Activated CD4-positive, alpha-beta T cell treated with anti-CD3 and anti-CD28 coated beads for 36 hours (primary cell): ENCODE measurements at places on chromosomes 2 and 18. TPM values are rescaled to one million over a fixed set of nuclear protein-coding genes. Genes with fewer than 3 reads are reported as not detected.

DNA sequence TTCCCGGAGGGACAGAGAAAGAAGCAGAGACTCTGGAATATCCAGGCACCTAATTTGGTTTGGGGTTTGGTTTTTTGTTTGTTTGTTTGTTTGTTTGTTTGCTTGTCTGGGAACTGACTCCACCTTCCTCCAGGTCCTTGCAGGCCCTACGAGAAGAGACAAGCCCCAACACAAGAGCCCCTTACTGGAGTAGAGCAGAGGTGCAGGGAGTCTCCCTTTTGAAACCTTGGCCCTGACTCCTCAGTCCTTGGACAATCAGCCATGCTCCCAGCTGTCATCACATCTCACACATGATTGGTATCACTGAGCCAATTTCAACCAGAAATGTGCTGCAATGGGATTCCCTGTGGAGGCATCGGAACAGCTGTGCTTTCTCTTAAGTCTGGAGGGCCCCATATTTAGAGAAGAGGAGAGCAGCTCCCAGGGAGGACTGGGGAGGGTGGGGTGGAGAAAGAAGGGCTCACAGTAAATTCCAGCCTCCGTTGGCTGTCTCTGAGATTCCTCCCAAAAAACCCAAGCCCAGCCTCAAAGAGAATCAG, 279.9 kb upstream of the NCKAP5 start:
- H3K4me3 ChIP-seq, result no peak overlapping the region
- no peak for DNase-seq
- no peaks in the 10 kb centered on the region for H3K36me3 ChIP-seq
- no peaks in the 10 kb centered on the region for H3K4me1 ChIP-seq

- peaks cover 13% of the 10 kb centered on the region for H3K4me1 ChIP-seq
- H3K36me3 ChIP-seq, result no peaks in the 10 kb centered on the region
- DNase-seq, result no peak
- no peak overlapping the region for H3K27ac ChIP-seq
- no peak overlapping the region for H3K4me3 ChIP-seq
- H3K27me3 ChIP-seq, result no peaks in the 10 kb centered on the region
Observed at GRCh38 chr18:23114911-23115310, 20.4 kb upstream of the CABLES1 start.

DNA sequence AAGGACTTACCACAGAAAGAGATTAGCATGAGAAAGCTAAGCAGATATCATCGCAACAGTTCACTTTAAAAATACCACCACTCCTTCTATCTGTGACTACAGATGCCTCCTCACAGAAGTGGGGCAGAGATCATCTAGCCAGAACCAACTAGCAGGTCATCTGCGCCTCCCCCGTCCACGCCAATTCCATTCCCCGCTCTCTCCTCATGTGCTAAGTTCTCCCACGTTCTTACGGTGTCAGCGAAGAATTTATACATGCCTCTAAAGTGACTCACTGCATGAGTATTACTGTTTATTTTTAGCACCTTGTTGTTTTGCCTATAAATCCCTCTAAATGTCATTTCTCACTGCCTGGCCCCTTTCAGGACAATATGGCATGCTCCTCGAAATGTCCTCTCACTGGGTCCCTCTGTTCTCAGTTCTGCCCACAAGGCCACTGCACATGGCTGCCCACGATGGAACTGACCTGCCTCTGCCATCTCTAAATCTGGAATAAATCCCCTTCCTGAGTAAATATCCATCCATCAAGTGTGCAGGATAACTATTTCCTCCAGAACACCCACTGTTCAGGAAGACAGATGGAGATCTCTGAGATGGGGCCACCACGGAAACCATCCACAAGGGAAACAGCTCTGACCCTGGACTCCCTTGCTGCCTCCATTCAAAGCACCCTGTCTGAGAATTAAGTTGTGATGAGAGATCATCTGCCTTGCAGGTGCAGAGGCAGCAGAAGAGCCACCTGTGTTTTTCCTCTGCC, 137.7 kb downstream of the IRS1 start:
- no peak overlapping the region for H3K4me3 ChIP-seq
- H3K27ac ChIP-seq, result no peak overlapping the region
- peaks cover 4% of the 10 kb centered on the region for H3K27me3 ChIP-seq
- no peaks in the 10 kb centered on the region for H3K36me3 ChIP-seq
- no peaks in the 10 kb centered on the region for H3K4me1 ChIP-seq
- no peak for DNase-seq

DNA sequence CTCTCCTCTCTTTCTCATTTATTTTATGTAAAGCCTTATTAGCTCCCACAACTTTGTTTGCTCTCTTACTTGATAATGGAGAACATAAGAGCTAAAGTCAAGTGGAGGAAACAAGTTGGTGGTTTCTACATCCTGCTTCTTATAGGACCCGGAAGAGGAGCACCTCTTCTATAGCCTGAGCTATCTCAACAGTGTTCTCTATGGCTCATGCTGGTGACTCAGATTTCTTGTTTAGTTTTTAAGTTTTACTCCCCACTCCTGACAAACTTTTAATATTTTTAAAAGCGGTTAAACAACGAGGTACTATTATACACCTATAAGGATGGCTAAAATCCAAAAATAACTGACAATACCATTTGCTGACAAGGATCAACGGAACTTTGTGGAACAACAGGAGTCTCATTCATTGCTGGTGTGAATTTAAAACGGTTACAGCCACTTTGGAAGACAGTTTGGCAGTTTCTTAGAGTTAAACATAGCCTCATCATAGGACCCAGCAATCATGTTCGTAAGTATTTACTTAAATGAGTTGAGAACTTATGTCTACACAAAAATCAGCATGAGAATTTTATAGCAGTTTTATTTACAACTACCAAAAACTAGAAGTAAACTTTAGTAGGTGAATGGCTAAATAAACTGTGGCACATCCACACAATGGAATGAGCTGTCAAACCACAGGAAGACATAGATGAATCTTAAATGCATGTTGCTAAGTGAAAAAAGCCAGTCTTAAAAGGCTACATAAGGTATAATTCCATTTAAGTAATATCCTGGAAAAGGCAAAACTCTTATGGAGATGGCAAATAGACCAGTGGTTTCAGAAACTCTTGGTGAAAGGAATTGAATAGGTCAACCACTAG, 12.7 kb upstream of the CDC42EP3 start:
- peaks cover 48% of the 10 kb centered on the region for H3K4me1 ChIP-seq
- peak overlapping the region; percentile 32 for H3K4me3 ChIP-seq
- no peak for DNase-seq
- H3K36me3 ChIP-seq, result no peaks in the 10 kb centered on the region
- no peaks in the 10 kb centered on the region for H3K27me3 ChIP-seq

DNA sequence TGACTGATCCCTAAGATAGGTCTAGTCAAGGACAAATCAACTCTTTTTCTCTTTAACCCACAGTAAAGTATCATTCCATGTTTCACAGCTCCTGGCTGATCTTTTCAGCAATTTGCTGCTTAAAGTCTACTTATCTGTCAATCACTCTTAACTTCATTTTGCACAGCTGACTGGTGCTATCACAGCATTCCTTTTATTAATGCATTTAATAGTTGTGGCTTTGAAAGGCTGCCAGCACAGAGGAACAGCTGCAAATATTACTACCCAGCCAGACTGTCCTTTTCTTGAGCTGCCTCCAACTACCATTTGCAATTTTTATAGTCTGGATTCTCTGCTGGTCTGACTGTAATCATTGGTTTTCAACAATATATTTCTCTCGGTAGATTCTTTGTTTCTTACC, 303.5 kb downstream of the STK39 start:
- H3K4me1 ChIP-seq, result no peaks in the 10 kb centered on the region
- H3K4me3 ChIP-seq, result no peak overlapping the region
- no peaks in the 10 kb centered on the region for H3K36me3 ChIP-seq

- no peak for DNase-seq
- H3K27ac ChIP-seq, result no peak overlapping the region
- H3K4me1 ChIP-seq, result no peaks in the 10 kb centered on the region
- no peaks in the 10 kb centered on the region for H3K36me3 ChIP-seq
Observed at GRCh38 chr2:32905270-32905669, 41.5 kb upstream of the LTBP1 start.

DNA sequence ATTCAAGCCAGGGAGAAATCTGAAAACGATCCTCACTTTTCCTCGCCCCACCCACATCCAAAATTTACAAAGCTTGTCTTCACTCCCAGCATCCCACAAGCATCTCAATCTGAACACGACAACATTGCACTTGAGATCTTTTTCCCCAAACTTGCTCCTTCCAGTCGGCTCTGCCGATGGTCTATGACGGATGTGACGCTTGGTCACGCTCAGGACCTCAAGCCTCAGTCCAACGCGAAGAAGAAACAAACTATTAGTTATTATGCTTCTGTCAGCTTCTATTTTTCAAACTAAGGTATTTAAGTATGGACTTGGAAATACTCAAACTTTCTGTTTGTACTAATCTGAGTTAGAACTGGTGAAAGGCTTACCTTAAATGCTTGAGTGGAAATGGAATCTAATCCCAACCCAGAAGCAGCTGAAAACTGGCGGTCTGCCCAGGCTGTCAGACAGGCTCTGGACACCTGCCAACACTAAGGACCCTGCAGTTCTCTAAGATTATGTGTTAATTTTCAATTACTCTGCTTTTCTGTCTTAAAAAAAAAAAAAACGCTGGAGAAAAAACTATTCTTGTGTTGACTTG, 132.1 kb upstream of the DNMT3A start:
- DNase-seq, result no peak
- peaks cover 19% of the 10 kb centered on the region for H3K36me3 ChIP-seq
- no peak overlapping the region for H3K27ac ChIP-seq
- H3K4me1 ChIP-seq, result no peaks in the 10 kb centered on the region

KIAA2012 gene
- total RNA-seq, result not detected
